ENCODE measurements at places on chromosomes 7 and 10.

DNA sequence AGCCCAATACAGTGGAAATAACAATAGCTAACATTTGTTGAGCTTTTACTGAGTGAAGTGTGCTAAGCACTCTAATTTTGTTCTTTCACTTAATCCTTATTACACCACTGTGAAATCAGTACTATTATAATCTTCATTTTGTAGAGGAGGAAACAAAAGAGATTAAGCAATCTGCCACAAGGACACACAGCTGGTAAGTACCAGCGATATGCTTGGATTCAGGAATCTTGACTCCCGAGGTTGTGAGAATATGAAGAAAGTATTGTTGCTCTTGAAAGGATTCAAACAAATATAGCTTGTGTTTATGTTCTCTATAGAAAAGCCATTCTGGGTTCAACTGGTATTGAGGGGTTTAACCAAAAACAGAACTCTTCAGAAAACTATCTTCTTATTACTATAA lies 93.7 kb upstream of the HECTD2 start:
- DNase-seq = no peak

GRCh38 chr7:46247664-46248063 lies 326.6 kb upstream of the IGFBP3 start:
- DNase-seq = no peak

- DNase-seq = no peak
These were observed 1331.9 kb downstream of the XPNPEP1 start for GRCh38 chr10:108591417-108591816.

DNA sequence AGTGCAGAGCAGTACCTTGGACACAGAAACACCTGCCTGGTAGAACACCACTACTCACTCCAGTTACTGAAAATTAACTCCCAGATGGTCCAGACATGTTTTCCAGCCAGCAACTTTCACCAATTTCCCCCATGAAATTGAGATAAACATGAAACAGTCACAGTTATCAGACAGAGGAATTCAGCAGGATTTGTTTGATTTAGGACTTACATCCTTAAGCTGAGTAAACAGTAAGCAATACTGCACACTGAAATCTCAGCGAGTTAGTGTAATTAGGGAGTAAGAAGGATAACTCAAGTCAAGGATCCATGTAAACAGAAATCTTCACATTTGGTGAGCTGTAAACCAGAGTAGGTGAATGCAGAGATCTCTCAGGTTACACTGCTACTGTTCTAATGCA lies 353.5 kb downstream of the ELMO1 start:
- no peak for DNase-seq

DNA sequence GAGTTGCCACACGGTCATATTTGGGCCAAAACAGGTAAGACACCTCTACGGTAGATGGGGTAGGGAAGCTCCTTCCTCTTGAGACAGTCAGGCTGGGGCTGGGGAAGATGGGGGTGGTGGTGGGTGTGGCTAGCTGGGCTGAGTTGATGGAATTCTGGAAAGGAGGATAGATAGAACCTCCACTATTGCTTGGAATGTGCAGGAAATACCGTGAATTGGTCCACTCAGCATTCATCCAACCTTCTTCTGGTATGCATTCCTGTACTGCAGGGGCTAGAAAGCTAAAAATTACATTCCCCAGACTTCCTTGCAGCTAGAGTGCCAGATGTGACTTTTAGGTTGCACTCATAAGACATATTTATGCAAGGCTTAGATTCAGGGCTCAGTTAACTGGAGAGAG lies 24.8 kb downstream of the TLX1 start:
- DNase-seq = peak; percentile 32

- no peak for DNase-seq
These were observed 333.9 kb downstream of the ADRA2A start for GRCh38 chr10:111410740-111411139.

DNA sequence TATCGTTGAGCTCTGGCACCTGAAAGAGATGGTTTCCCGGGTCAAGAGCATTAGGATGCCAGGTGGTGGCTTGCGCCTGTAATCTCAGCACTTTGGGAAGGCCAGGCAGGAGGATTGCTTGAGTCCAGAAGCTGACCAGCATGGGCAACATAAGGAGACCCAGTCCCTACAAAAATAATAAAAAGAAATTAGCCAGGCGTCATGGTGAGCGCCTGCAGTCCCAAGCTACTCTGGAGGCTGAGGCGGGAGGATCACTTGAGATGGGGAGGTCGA lies 6.1 kb upstream of the KCP start:
- no peak for DNase-seq

DNA sequence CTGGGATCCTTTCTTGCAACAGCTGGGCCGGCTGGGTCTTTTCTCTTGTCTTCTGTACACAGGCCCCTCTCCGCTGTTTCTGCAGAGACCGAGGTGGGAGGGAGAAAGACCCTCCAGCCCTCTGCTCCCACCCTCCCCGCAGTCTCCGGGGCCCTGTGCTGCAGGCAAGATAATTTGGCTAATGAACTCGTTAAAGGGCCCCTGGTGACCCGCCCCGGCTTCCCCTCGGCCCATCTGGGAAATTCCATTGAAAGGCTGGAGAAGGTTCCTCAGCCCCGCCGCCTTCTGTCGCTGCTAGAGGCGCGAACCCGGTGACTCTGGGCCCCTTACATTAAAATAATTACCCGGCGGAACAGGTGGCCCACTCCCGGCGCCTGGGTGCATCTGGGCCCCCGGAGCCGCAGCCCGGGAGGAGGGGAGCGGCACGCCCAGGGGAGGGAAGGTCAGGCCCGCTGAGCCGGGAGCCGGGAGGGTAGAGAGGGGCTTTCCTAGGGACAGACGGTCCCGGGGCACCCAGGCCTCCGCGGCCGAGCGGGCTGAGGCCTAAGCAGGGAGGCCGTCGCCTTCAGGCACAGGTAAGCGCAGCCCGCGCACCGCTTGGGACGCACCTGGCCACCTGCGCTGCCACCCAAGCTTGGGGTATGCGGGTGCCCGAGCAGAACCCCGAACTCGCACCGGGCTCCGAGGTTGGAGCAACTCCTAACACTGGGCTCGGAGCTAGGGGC lies 7.3 kb upstream of the MNX1 start:
- DNase-seq = peak; percentile 74

DNA sequence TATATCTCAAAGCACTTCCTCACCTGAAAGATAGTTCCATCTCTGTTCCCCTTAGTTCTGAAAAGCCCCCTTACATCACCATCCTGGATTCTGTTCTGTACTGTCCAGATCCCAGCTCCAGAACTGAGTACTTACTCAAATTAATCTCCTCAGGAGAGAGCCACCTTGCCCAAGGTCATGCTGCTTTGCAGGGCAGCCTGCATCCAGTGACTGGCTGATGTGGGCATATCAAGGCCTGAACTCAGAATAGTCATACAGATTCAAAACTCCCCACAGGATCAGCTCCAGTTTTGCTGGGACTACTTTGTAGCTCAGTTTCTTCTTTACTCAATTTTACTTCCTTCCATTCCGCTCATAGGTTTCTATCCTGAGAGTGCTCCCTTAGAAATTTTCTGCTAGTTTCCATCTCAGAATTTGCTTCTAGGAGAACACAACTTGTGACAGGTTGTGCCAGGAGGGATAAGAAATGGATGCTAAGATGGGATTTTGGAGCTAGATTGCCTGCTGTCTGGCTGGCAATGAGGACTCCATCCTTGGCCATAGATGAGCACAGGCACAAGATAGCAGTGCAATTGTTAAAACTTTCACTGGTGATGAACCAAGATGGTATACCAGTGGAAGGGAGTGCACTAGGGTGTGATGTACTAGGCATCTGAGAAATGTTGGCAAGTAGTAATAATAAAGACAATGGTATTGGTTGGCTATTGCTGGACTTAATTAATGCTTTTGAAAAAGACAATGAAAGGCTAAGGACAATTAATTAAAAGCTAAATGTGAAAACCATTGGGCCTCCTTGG lies 17.3 kb downstream of the SRGN start:
- DNase-seq = no peak

All from endodermal cell (in vitro differentiated cells).